ENCODE measurements at places on chromosomes 4 and X. TPM values are rescaled to one million over a fixed set of nuclear protein-coding genes. Genes with fewer than 3 reads are reported as not detected.
A peak's percentile ranks its signal among the peaks of the same experiment; 100 is the strongest.

Gene KCNIP4
- 2.6 TPM for total RNA-seq

Gene GDPD2
- 0.31 TPM for total RNA-seq

GRCh38 chr4:52098618-52099017 is 47.5 kb downstream of the SPATA18 start:
- no peak for DNase-seq
- H3K4me3 ChIP-seq, result no peak overlapping the region
- H3K4me1 ChIP-seq, result peaks cover 27% of the 10 kb centered on the region
- no peak overlapping the region for H3K27ac ChIP-seq
- no peaks in the 10 kb centered on the region for H3K27me3 ChIP-seq

DNA sequence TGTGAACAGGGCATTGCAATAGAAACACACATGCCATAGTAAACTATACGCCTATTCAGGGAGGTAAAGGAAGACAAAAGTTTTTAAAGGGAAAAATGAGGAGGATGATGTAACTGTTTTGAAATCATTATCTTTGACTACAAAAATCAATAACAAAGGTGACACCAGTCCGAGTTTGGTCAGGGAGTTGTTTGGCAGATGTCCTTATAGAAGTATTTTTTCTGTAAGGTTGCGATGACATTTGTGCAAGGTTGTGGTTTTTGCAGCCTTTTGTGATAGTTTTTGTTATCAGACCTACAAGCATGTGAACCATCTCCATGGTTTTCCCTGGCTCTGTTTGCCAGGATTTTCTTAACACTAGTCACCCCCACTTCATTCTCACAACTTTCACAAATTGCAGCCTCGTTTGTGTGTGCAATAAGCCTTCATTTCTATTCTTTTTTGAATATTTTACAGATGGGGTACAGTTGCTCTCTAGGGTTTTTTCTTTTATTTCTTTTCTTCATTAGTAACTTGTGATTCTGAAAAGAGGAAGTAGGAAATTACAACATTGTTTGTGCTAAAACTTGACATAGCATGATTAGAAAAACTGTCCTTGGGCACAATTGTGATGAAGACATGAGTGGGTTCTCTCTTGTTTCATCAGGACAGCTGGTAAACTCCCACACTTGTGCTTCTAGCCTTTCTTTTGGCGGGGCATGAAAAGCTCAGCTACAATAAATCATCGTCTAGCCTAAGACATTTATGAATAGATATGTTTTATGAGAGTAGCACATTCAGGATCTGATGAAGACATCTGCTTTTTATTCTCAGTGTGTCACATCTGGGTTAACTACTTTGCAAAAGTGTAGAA is 60.2 kb upstream of the PNPLA4 start:
- no peak overlapping the region for H3K27ac ChIP-seq
- no peaks in the 10 kb centered on the region for H3K36me3 ChIP-seq
- H3K27me3 ChIP-seq, result peaks cover 34% of the 10 kb centered on the region

GRCh38 chrX:41475591-41476241 is 28.6 kb downstream of the NYX start:
- peak overlapping the region; percentile 26 for H3K4me3 ChIP-seq
- H3K27ac ChIP-seq, result no peak overlapping the region
- no peak for DNase-seq
- H3K36me3 ChIP-seq, result peaks cover 2% of the 10 kb centered on the region
- no peaks in the 10 kb centered on the region for H3K27me3 ChIP-seq
- peaks cover 5% of the 10 kb centered on the region for H3K4me1 ChIP-seq

DNA sequence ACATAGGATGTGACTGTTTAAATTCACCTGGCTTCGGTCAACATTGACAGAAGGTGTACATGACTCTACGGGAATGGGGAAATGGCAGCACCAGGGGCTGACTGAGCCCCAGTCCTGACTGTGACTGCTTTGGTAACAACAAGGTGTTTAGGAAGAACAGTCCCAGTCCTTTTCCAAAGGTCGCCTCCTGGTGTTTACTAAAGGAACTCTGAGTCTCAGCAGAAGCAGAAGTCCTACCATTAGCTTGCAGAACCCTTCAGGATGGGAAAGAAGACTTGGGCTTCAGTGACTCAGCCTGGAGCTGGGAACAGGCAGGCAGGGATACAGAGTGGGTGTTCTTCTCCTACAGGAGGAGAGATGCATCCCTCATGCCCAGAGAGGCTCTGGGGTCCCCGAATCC is 103.3 kb downstream of the MGST2 start:
- no peak overlapping the region for H3K27ac ChIP-seq
- H3K4me3 ChIP-seq, result no peak overlapping the region
- peaks cover 8% of the 10 kb centered on the region for H3K4me1 ChIP-seq
- no peaks in the 10 kb centered on the region for H3K27me3 ChIP-seq

All from mesothelial cell of epicardium (in vitro differentiated cells).